ENCODE measurements at places on chromosomes 1 and 21.

DNA sequence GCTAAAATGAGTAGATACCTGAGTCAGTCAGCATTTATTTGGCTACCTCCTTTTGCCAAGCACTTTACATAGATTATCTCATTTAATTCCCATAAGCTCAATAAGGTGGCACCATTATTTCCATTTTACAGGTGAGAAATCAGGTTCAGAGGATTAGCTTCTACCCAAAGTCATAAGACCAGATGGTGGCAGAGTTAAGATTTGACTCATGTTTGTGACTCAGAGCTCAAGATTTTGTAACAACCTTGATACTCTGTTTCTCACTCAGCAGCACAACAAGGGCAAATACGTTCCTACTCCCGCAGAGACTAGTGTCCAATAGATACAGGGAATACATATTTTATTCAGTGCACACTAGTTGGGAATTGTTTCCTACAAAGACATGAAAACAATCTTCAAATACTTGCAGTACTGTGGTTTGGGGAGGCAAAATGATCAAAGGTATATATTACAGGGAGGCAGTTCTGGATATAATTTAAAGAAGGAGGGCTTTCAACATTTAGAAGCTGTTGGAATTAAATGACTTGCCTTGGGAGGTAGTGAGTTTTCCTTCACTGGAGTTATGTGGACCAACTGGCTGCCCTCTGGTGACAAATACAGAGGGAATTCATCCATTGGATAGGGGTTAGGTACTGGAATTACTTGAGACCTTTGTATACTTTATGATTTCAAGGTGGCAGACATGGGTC is 3.6 kb downstream of the LEPR start:
- DNase-seq = peak; percentile 76

- no peak for DNase-seq
Measured at GRCh38 chr1:196654271-196654670, 2.4 kb downstream of the CFH start.

DNA sequence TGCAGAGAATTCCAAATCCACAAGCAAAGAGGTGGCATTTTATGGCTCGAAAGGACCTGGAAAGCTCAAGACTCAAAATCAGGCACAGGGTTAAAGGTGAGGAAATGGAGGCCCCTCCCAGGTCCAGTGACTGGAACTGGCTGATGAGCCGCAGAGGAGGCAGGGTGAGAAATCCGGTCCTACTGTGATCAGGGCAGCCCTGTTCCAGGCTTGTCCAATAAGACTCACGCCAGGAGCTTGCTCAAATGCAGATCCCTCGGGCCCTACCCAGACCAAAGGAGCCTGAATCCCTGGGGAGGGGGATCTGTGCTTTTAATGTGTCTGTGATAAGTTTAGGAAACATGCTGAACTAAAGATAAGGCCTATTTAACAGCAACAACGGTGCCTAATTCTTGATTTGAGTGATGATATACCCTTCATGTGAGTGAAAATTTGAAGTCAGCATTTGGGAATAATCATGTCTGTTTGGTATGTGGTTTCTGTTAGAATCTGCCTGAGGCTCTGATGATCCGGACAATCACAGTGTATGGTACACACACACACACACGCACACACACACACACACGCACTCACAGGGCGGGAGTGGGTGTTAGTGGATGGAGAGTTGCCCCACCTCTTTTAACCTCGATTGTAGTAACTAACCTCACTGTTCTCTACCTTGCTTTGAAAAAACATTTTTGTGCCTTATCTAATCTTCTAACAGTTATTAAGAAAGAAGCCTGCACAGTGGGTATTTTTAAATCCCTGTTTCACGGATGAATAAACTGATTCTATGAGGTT is 54.1 kb upstream of the LYST start:
- no peak for DNase-seq

DNA sequence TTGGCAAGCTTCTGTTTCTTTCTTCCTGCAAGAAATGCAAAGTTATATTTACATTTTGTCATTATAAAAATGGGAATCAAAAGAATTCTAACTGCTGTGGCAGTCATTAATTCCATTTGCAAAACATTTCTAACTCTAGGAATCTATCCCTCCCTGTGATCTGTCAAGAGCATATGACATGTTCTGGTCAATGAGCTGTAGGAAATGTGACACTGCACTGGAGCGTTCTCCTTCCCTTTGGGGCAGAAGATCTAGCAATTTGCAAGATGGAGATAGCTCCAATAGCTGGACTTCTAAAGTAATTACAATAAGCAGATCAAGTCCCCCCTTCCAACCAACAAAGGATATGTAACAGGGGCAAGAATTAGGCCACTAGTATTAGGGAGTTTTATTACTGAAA is 6.3 kb downstream of the TOMM20 start:
- no peak for DNase-seq

- DNase-seq = peak; percentile 22
Measured at GRCh38 chr1:187689129-187689528, 860.4 kb downstream of the PLA2G4A start.

- DNase-seq = no peak
Measured at GRCh38 chr1:28740118-28740517, 3.4 kb downstream of the YTHDF2 start.

- no peak for DNase-seq
Measured at GRCh38 chr1:241181471-241181870, 175.5 kb downstream of the RGS7 start.

DNA sequence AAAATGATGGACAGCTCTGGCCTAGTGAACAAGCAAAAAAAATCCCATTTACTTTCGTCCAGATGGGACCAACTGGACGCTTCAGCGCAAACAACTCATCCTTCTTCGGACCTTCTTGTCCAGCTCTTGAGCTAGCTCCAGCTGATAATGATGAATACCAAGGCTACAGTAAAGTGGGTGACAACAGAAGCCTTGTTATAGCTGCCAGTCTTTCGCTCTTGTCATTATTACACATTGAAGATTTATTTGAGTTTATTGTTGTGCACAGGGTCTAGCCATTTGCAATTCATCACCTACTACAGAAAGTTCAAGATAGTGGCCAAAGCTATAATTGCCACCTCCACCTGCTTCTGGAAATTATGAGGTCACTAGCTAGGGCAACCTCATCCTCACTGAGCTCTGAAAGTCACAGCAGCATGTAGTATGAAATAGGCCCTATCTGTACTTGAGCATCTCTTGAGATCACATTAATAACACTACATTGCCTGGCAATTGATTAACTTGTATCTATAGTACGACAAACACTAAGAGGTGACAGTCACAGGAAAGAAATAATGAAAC is 76.9 kb downstream of the GPATCH2 start:
- DNase-seq = no peak

DNA sequence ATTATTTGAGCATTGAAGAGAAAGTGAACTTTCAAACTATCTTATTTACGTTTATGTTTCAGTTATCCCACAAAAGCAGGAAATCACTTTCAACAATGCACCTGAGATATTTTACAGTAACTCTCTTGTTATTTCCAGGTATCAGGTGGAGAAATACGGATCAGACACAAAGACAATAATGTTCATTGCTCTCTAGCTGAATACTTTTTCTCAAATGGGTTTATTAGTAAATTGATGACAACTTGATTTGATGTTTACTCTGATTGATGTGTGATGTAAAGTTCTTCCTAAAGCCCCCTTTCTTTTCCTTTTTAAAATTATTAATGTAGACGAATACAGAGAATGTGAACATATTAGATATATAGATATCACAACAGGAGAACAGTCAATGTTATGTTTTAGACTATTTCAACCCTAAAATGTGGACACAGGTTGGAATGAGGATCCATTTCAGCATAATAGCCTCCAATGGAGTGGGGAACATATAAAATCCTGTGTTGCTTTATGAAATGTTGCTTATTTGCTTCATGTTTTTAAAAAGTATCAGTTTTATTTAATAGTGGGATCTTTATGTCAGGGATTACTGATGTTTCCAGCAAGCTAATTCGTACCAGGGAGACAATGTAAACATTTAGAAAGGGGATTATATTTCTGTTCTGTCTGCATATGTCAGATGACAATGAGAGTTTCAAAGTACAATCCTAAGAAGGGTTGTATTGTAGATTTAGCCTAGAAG is 1522.3 kb upstream of the TPTE start:
- DNase-seq = no peak

DNA sequence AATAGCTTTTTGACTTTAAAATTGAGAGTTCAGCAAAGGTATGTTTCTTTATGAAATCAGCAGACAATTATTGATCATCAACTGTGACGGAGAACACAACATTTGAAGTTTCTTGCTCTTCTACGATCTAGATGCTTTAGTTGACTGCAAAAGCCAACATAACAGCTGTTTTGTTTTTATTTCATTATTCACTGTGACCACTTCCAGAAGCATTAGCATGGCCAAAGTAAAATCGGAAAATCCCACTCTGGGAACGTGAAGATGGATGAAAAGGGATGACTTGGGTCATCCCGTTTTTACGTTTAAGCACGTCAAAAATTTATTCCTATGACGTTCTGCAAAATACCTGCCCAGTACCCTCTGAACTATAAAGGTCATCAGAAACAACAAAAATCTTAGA is 833.0 kb upstream of the ADAMTS5 start:
- DNase-seq = no peak

DNA sequence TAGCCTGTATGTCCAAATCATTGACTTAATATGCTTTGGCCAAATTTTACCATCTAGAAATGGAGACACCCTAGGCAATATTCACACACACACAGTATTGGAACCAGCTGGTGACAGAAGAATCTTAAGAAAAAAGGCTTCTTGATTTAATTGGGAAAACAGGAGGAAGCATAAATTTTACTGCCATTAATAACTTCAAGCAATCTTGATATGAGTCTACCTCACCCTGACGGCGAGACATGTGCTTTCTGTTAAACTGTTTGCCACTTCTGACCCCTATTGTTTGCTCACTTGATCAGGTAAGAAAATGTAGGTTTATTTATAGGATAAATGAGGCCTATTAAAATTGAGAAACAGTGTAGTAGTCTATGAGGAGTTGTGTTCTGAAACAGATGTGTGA is 73.2 kb downstream of the KIFAP3 start:
- no peak for DNase-seq

DNA sequence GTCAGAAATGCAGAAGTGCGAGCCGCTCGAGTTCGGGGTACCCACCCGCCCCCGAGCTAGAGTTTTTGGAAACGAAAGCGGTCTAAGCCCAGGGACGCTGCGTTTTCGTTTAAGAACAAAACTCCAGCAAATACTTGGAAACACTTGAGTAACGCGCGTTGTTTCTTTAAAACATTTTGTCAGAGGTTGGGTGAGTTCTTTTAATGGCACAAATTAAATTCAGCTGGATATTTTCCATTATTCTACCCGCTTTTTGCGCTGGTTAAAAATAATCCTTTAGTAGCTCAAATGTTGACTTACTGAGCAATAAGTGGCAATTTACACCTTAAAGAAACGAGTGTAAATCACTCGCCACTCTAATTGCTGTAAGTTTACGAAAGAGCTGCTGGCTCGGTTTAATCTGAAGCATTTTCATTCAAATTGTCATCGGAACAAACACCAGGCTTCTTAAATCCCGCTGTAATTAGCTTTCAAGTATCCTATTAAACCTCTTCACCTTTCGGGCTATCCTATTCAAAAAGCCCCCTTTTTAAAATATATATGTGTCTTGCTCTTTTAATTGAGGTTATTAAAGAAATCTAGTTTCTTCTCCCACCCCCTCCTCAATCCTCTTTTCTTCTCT is 1.5 kb downstream of the LHX8 start:
- no peak for DNase-seq

DNA sequence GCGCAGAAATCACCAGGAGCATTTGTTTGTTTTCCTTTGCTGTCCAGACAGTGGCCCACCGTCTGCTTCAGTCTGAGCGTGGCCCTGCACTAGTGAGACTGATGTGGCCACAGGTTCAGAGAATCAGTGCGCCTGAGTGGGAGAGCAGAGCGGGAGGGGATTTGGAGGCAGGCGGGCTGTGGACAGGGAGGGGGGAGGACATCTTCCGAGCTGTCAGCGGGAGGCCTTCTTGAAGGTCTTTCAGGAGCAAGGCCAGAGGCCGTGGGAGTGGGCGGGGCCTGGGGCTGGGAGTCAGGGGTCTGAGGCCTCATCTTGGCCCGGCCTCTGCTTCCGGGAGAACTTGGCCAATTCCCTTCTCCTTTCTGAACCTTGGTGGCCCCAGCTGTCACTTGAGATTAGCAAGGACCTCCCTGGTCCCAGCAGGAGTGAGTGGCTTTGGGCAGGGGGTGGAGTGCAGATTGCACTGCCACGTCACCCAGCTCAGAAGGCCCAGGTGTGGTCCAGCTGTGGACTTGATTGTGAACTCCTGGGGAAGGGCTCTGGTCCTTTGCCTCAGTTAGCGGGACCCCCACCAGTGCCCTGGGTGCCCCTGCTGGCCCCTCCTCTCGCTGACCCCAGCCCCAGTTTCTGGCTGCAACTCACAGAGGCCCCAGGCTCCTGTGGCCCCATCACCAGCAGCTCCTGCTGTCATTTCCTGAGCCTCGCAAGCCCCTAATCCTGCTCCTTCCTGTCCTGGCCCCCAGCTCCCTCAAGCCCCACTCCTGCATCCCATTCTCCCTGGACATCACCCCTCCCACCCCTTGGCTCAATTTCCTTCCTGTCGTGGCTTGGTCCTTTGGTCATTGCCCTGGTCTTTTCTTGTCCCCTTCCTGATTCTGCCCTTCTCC is 8.4 kb downstream of the TNFRSF1B start:
- DNase-seq = no peak

GRCh38 chr1:55670331-55671082 is 455.3 kb upstream of the USP24 start:
- no peak for DNase-seq

DNA sequence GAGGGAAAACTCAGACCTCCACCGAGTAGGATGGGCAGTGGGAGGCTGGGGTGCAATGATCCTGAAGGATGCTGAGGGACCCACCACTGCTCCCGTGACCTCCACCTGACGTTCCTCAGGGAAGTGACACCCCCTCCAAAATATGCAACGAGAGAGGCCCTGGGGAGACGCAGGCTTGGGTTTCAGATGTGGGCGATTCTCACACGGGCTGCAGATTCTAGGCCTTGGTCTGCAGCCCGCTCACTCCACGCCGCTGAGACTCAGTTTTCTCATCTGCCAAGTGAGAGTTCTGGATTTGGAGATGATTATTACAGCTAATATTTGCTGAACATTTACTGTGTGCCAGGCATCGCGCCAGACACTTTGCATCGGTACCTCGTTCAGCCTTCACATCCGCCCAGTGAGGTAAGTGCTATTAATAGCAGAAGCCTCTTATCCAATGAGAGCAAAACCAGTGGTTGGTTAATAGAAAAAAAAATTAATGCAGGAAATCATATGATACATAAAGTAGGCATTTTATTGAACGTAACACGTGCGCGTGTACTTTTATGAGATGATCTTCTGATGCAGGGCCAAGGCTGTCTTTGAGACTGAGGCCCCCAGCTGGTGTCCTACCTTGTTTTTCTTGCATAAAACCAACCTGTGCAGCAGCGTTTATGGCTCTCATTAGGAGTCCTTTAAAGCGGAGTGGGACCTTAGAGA is 102.0 kb upstream of the RUNX3 start:
- DNase-seq = no peak

GRCh38 chr1:177596485-177596884 is 373.4 kb downstream of the SEC16B start:
- DNase-seq = no peak

Data from pulmonary artery endothelial cell (primary cell).